ENCODE measurements at places on chromosomes 5 and 9. TPM values are rescaled to one million over a fixed set of nuclear protein-coding genes. Genes with fewer than 3 reads are reported as not detected.

The TYRP1 gene
- not detected for total RNA-seq

The DOK3 gene
- 4.5 TPM for total RNA-seq

The RAB3C gene
- 0.21 TPM for total RNA-seq

The PLAC8L1 gene
- not detected for total RNA-seq

The TERT gene
- not detected for total RNA-seq

The HSPB3 gene
- 2.4 TPM for total RNA-seq

The MAMDC4 gene
- 2.9 TPM for total RNA-seq

The ANKH gene
- 18.7 TPM for total RNA-seq

The PDE8B gene
- total RNA-seq, result 1.4 TPM

The FAM81B gene
- not detected for total RNA-seq

The MLANA gene
- not detected for total RNA-seq

The PSD2 gene
- total RNA-seq, result not detected

The TRPM3 gene
- under 0.01 TPM for total RNA-seq

The CD14 gene
- total RNA-seq, result 58.1 TPM

The SLC2A6 gene
- total RNA-seq, result 0.42 TPM

GRCh38 chr9:130426883-130427282 lies 17.9 kb upstream of the ASS1 start:
- H3K4me3 ChIP-seq, result no peak overlapping the region
- no peak for DNase-seq
- peaks cover 15% of the 10 kb centered on the region for H3K4me1 ChIP-seq
- no peaks in the 10 kb centered on the region for H3K27me3 ChIP-seq

GRCh38 chr5:3000631-3001030 lies 249.2 kb upstream of the IRX2 start:
- no peaks in the 10 kb centered on the region for H3K27me3 ChIP-seq
- H3K4me1 ChIP-seq, result no peaks in the 10 kb centered on the region
- DNase-seq, result no peak

DNA sequence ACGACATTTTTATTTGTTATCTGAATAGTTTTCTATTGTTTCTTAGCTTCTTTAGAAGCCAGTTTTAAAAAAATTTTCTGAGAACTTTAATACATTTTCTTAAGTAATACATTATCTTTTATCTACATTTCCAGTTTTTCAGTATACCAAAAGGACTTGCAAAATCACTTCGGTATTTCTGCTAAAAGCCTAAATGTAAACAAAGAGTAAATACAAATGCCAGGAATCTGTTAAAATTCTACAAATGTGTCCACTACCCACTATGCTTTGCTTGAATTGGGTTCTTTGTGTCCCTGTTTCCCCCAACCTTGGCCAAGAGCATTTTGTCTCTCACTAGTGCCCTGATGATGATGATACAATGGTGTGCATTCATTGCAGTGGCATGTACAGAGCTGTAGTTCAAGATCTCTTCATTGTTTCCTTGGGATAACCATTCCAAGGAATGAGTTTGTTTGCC lies 611.2 kb downstream of the NR2F1-AS1 start:
- H3K4me3 ChIP-seq, result no peak overlapping the region
- no peaks in the 10 kb centered on the region for H3K4me1 ChIP-seq
- no peaks in the 10 kb centered on the region for H3K36me3 ChIP-seq
- no peak overlapping the region for H3K27ac ChIP-seq

DNA sequence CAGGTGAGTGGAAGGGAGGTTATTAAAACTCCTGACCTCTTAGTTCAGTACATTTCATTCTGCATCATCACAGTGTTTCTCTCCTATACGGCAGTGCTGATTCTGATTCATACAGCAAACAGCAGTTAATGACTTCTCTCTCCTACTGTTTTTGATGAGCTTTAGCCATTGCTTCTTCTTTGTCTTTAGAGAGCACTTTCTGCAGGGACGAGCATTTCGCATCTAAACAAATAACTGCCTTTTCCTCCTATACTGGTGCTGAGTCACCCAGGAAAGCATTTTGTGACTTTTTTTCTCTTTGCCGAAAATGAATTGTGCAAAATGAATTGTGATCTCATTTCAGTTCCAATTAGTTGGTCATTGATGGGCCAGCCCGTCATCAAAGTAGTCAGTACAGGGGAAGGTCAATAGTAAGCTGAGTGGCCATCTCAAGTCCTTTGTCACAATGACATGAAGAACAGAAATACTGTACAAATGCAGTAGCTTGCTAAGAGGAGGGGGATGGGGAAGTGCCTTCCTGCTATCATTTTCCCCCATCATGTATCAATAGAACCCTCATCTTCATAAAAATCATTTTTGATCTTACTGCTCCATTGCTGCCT lies 98.5 kb downstream of the INSYN2B start:
- H3K27me3 ChIP-seq, result no peaks in the 10 kb centered on the region
- H3K4me1 ChIP-seq, result no peaks in the 10 kb centered on the region
- H3K4me3 ChIP-seq, result no peak overlapping the region
- H3K27ac ChIP-seq, result no peak overlapping the region

GRCh38 chr5:19240170-19240569 lies 747.8 kb downstream of the CDH18 start:
- no peak overlapping the region for H3K27ac ChIP-seq
- no peaks in the 10 kb centered on the region for H3K4me1 ChIP-seq
- no peak for DNase-seq
- H3K27me3 ChIP-seq, result no peaks in the 10 kb centered on the region
- H3K4me3 ChIP-seq, result no peak overlapping the region

GRCh38 chr9:131817627-131818026 lies 77.8 kb upstream of the RAPGEF1 start:
- no peaks in the 10 kb centered on the region for H3K4me1 ChIP-seq
- H3K36me3 ChIP-seq, result no peaks in the 10 kb centered on the region
- peaks cover 87% of the 10 kb centered on the region for H3K27me3 ChIP-seq
- H3K27ac ChIP-seq, result no peak overlapping the region

GRCh38 chr5:107673039-107673367 lies 2.3 kb upstream of the EFNA5 start:
- H3K4me1 ChIP-seq, result peaks cover 54% of the 10 kb centered on the region
- H3K27ac ChIP-seq, result peak overlapping the region; percentile 71
- H3K36me3 ChIP-seq, result no peaks in the 10 kb centered on the region

GRCh38 chr9:111728617-111729366 lies 65.9 kb downstream of the SHOC1 start:
- H3K36me3 ChIP-seq, result no peaks in the 10 kb centered on the region
- no peak overlapping the region for H3K27ac ChIP-seq
- no peaks in the 10 kb centered on the region for H3K27me3 ChIP-seq
- no peaks in the 10 kb centered on the region for H3K4me1 ChIP-seq

- H3K4me3 ChIP-seq, result no peak overlapping the region
- no peaks in the 10 kb centered on the region for H3K4me1 ChIP-seq
- DNase-seq, result no peak
- no peak overlapping the region for H3K27ac ChIP-seq
- no peaks in the 10 kb centered on the region for H3K27me3 ChIP-seq
These were observed 108.9 kb downstream of the ACTL7B start for GRCh38 chr9:108746864-108747263.

DNA sequence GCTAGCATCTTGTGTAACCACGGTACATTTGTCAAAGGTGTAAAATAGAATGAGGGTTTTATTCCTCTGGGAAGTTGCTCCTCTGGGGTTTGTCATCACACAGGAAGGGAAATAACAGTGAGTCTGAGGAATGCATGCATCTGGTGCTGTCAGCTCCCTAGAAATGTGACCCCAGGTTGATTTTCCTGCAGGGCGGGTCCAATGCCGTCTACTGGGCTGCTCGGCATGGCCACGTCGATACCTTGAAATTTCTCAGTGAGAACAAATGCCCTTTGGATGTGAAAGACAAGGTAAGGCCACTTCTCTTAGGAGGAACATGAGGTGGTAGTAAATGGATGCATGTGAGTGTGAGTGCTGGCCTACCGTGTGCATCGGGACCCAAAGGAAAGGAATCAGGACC lies 78.8 kb upstream of the CTSL start:
- H3K4me1 ChIP-seq, result no peaks in the 10 kb centered on the region
- H3K27ac ChIP-seq, result no peak overlapping the region
- no peak for DNase-seq

GRCh38 chr9:114461468-114461867 lies 43.8 kb downstream of the WHRN start:
- peaks cover 9% of the 10 kb centered on the region for H3K4me1 ChIP-seq
- no peaks in the 10 kb centered on the region for H3K27me3 ChIP-seq
- no peaks in the 10 kb centered on the region for H3K36me3 ChIP-seq
- no peak overlapping the region for H3K27ac ChIP-seq
- no peak overlapping the region for H3K4me3 ChIP-seq
- DNase-seq, result no peak

DNA sequence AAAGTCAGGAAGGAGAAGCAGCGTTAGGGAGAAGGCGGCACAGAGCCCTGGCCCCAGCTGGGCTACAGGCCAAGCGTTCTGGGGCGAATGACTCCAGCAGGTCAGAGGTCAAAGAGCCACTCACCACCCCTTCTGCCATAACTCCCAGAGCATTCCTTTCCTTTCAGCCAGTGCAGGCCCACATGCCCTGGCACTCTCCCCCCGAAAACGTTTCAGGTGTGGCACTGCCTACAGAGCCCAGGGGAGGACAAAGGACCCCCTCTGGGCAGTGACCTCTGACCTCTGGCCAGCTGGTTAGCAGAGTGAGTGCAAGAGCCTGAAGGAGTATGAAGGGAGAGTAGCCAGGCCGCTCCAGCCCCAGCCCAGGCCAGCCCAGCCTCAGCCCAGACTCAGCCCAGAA lies 4.9 kb downstream of the ABCA2 start:
- peaks cover 12% of the 10 kb centered on the region for H3K36me3 ChIP-seq
- H3K4me1 ChIP-seq, result peaks cover 15% of the 10 kb centered on the region
- DNase-seq, result no peak
- H3K4me3 ChIP-seq, result no peak overlapping the region
- no peaks in the 10 kb centered on the region for H3K27me3 ChIP-seq

DNA sequence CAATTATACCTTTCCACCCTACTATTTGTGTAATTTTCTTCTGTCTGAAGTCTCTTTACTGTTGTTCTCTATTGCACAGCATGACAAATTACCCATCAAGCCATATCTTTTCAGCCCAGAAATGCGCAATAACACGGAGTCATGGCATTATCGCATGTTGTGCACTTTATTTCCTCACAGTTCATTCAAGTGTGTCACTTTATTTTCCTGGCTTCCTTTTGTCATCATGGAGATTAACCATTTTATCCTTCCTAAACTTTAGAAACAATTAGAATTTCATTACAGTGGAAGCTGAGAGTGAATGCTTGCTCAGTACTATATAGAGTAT lies 41.3 kb upstream of the MEF2C start:
- no peaks in the 10 kb centered on the region for H3K36me3 ChIP-seq
- H3K27ac ChIP-seq, result no peak overlapping the region
- no peak overlapping the region for H3K4me3 ChIP-seq
- H3K27me3 ChIP-seq, result no peaks in the 10 kb centered on the region
- H3K4me1 ChIP-seq, result no peaks in the 10 kb centered on the region

GRCh38 chr5:154830219-154830595 lies 20.2 kb downstream of the FAXDC2 start:
- H3K4me3 ChIP-seq, result no peak overlapping the region
- no peaks in the 10 kb centered on the region for H3K36me3 ChIP-seq
- no peaks in the 10 kb centered on the region for H3K27me3 ChIP-seq
- peak overlapping the region; percentile 83 for H3K27ac ChIP-seq
- DNase-seq, result no peak
- H3K4me1 ChIP-seq, result peaks cover 20% of the 10 kb centered on the region

GRCh38 chr9:19484699-19485098 lies 75.9 kb downstream of the ACER2 start:
- no peaks in the 10 kb centered on the region for H3K4me1 ChIP-seq
- H3K4me3 ChIP-seq, result no peak overlapping the region
- no peaks in the 10 kb centered on the region for H3K36me3 ChIP-seq
- no peaks in the 10 kb centered on the region for H3K27me3 ChIP-seq
- no peak for DNase-seq
- no peak overlapping the region for H3K27ac ChIP-seq

GRCh38 chr9:126690431-126691051 lies 76.8 kb downstream of the LMX1B start:
- H3K27ac ChIP-seq, result no peak overlapping the region
- H3K27me3 ChIP-seq, result no peaks in the 10 kb centered on the region
- H3K4me1 ChIP-seq, result no peaks in the 10 kb centered on the region
- H3K4me3 ChIP-seq, result no peak overlapping the region

- DNase-seq, result no peak
- no peak overlapping the region for H3K4me3 ChIP-seq
- H3K4me1 ChIP-seq, result peaks cover 24% of the 10 kb centered on the region
- peak overlapping the region; percentile 85 for H3K27ac ChIP-seq
These were observed 20.5 kb downstream of the MVB12B start for GRCh38 chr9:126347093-126347492.
